ENCODE measurements at places on chromosomes 1 and 21. TPM values are rescaled to one million over a fixed set of nuclear protein-coding genes. Genes with fewer than 3 reads are reported as not detected.

GRCh38 chr1:60274422-60275290 lies 201.1 kb upstream of the C1orf87 start:
- DNase-seq: no peak

DNA sequence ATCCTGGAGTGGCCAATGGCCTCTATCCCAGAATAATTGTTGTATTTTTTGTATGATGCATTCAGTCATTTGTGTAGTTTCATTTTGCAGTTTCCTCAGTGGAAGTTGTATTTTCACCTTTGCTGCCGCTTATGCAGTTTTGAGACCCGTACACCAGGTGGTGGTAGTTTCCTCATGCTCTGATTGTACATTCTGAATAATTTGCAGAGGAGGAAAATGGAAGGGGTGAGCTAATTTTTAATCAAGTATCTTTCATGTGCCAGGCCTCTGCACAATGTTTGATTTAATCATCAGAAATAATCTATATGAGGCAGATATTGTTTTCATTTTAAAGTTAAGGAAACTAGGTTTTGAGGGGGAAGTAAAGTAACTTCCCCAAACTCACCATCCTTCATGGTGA lies 29.5 kb downstream of the HLX start:
- DNase-seq: no peak

GRCh38 chr1:204123376-204123775 lies 28.5 kb downstream of the ETNK2 start:
- DNase-seq: no peak

DNA sequence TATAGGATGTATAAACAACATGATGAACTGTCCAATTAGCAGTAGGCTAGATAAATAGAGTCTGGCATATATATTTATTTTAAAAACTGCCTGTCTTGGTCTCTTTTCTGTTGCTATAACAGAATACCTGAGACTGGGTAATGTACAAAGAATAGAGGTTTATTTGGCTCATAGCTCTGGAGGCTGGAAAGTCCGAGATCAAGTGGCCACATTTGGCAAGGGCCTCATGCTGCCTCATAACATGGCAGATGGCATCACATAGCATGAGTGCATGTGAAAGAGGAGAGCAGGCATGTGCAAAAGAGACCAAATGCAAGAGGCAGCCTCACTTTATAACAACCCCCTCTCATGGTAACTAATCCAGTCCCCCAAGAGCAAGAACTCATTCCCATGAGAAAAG lies 6.0 kb downstream of the STYXL2 start:
- DNase-seq: no peak

GRCh38 chr1:5716126-5716525 lies 276.1 kb downstream of the NPHP4 start:
- DNase-seq: no peak

Gene DIO1
- total RNA-seq: not detected

Gene TNNI3K
- 0.17 TPM for total RNA-seq

Gene WNT3A
- total RNA-seq: not detected
